CD4-positive, alpha-beta T cell (primary cell): ENCODE measurements at places on chromosomes 1 and 21.

GRCh38 chr1:75999034-75999433 lies 66.8 kb upstream of the ASB17 start:
- DNase-seq = no peak

GRCh38 chr1:165679282-165680036 lies 18.9 kb downstream of the ALDH9A1 start:
- DNase-seq = no peak

DNA sequence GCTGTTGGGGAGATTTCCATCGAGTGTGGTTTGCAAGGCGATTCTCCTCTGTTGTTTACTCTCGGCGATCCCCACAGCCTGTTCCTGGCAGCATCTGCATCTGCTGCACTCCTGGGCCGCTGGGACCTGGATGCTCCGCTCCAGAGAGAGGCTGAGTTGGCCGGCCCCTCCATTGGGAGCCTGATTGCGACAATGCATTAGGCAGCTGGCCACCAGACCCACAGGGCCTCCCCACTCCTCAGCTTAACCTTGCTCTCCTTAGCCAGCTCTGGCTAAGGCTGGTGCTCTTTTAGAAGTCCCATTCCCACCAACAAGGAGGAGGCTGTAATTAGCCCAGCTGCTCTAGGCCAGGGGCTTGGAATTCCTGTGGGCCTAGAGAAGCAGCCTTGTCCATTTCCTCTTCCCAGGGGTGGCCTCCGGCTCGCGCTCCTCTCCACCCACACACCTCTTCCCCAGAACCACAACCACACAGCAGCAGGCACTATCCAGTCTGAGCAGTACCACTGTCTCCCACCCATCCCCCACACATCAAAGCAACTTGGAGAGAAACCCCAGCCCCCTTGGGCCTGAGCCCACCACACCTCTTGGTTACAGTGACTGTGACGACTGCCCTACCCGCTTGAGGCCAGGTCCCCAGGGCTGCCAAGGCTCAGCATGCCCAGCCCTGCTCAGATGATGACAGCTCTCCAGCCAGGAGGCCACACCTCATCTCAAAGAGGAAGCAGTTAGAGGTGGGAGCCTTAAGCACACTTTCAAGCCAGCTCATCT lies 193.8 kb upstream of the EDN2 start:
- DNase-seq = no peak

- DNase-seq = no peak
Measured at GRCh38 chr21:29550205-29550604, 251.5 kb downstream of the BACH1 start.

- DNase-seq = no peak
Measured at GRCh38 chr1:41799723-41800122, 119.0 kb downstream of the HIVEP3 start.

GRCh38 chr21:41761211-41761933 lies 5.5 kb downstream of the RIPK4 start:
- DNase-seq = no peak

GRCh38 chr21:28375708-28376385 lies 616.8 kb downstream of the LTN1 start:
- DNase-seq = no peak

DNA sequence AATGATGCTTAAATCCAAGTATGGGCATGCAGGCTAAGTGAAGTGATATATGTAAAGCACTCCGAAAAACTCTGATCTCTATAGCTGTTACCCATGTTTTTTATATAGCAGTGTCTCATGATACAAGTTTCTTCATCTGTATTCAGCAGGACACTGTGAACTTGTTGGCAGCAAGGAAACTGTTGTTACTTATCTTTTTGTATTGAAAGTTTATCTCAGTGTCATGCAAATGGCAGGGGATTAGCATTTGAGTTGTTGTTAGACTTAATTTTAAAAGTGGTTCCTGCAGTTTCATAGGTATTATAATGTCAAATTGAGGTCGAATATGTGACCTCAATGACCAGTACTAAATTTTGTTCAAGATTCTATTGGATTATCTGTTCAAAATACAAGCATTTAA lies 47.9 kb downstream of the NCAM2 start:
- DNase-seq = no peak

DNA sequence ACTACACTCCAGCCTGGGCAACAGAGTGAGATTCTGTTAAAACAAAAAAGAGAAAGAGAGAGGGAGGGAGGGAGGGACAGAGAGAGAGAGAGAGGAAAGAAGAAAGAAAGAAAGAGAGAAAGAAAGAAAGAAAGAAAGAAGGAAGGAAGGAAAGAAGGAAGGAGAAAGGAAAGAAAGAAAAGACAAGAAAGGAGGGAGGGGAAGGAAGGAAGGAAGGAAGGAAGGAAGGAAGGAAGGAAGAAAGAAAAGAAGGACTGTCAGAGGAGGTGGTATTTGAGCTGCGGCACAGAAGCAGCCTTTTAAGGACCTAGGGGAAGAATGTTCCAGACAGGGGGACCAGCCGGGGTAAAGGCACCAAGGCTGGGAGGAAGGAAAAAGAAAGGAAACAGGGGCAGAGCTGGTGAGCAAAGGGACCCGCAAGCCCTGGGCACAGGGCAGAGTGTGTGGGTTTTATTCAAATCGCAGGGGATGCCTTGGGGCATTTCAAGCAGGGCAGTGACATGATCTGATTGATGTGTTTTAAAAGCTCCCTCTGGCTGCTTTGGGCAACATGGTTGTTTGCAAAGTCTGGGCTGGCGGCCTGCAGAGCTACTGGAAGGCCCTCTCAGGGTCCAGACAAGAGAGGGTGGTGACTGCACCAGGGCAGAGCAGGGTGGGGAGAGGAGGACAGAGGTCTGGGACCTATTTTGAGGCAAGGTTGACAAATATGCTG lies 176.9 kb upstream of the VAMP3 start:
- DNase-seq = no peak

DNA sequence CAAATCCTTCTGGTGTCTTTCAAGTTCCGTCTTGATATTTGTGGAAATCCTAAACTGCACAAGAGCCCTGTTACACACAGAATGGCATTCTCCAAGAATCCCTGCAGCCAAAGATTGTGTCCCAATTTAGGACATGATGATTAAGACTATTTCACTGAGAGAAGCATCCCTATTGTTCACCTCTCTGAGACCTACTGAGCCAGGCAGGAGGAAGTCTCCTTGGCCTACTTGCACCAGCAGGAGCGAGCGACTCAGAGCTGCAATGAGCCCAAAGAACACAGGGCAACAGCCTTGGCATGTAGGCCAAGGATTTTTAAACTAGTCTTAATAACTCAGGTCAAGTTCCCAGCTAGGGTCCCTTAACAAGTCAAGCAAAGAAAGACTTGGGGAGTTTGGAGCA lies 79.4 kb upstream of the RUNX1 start:
- DNase-seq = no peak

DNA sequence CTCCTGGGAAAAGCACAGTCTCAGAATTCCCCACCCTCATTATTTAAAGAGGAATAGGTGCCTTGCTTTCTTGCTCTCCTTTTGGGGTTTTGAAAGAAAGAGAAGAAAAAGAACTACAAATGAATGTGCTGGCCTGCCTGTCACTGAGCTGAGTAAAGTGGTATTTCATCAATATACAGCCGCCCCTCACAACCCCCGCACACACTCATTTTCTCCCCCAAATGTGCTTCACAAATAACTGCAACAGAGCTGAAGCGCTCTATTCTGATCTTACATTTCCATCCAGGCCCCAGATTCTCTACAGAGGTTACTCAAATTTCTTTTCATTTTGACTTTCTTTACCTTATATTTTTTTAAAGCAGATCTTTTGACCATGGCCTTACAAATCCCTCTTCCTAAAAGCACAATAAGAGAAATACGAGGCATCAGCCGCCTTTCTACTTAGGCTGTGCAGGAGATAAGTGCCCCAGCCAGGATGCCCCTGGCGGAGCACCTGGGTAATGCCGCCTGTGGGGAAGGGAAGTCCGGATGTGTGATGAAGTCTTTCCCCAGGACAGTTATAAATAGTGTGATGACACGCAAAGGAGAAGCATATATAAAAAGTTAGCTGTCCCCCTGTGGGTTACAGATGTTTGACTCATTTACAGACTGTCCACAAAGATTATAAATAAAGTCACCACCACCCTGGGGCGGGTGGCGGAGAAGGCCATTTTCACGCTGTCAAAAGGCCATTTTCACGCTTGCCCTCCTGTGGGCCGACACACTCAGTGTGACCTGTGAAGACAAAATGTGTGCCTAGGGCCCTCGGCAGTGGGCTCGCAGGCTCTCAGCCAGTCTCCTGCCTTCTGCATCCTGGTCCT lies 6.5 kb downstream of the KCNN3 start:
- DNase-seq = no peak

GRCh38 chr1:6245869-6246496 lies 2.0 kb downstream of the HES3 start:
- DNase-seq = peak; percentile 38

- peak; percentile 24 for DNase-seq
Measured at GRCh38 chr1:20185834-20186782, at the start of the genes PLA2G2C and UBXN10. TSS of gene PLA2G2C (minus strand) at chr1:20186518. CDS start at chr1:20177363, 9,155 bp downstream. TSS of gene UBXN10 (plus strand) at chr1:20186096. CDS start at chr1:20190562, 4,466 bp downstream.

DNA sequence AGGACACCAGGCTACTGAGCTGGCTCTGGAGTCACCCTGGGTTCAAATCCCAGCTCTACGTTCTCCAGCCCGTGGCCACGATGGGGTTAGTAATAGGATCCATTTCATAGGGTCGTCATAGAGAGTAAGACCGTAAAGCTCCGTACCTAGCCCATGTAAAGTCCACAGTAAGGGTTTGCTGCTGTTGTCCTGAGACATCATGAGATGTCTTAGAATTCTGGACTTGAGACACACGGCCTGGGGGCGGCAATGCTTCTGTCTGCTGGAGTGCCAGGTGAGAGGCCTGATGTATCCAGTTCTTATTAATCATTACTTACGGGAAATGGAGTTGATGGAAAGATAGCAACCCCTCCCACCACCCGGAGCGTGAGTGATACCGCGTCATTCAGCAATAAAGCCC lies 3.6 kb downstream of the TCP10L start:
- no peak for DNase-seq

DNA sequence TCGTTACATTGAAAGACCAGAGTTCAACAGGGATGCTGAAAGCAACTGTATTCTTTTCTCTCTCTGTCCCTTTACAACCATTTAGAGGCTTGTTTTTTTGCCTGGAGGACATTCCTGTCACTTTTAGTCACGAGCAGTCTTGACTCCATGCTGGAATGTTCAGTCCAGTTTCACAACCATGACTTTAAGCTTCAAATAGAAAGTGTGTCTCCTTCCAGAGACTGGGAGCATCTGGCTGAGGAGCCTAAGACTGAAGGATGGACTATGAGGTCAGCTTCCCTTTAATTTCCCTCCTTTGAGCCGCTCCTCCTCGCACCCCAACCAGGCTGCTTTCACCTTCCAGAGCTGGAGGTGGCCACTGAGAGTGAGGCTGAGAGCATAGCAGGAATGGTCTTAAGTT lies 10.5 kb upstream of the RYR2 start:
- no peak for DNase-seq

- peak; percentile 90 for DNase-seq
Measured at GRCh38 chr21:31559368-31560119, 99.9 kb upstream of the SOD1 start.

DNA sequence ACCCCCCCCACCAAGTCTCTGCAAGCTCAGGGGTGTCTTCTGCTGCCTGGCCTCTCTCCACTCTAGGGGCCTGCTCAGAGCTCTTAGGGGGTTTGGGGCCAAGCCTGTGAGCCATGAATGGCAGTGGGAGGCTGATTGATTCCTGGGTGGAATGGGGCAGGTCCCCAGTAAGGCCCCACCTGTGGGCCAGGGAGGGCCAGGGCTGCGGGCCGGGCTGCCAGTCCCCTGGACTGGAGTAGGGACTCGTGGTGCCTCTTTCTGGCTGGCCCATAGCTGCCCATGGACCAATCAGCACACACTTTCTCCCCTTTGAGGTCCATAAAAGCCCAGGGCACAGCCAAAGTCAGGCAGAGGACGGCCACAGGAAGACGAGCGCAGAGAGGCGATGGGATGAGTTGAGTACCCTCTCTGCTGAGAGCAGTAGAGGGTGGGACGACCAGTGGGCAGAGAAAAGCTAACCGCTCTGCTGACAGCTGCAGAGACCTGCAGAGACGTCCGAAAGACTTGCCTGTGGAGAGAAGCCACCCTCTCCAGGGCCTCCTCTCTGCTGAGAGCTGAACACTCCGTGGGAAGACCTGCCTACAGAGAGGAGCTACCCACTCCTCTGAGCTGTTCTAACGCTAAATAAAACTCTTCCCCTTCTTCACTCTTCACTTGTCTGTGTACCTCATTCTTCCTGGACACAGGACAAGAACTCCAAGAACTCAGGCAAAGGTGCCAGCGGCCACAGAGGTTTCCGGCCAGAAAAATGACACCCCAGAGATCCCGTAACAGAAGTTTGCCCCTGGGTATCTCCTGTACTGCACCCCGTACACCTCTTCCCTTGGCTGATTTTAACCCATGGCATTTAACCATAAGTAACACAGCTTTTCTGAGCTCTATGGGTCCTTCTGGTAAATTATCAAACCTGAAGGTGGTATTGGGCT lies 38.2 kb upstream of the TARDBP start:
- DNase-seq = no peak

DNA sequence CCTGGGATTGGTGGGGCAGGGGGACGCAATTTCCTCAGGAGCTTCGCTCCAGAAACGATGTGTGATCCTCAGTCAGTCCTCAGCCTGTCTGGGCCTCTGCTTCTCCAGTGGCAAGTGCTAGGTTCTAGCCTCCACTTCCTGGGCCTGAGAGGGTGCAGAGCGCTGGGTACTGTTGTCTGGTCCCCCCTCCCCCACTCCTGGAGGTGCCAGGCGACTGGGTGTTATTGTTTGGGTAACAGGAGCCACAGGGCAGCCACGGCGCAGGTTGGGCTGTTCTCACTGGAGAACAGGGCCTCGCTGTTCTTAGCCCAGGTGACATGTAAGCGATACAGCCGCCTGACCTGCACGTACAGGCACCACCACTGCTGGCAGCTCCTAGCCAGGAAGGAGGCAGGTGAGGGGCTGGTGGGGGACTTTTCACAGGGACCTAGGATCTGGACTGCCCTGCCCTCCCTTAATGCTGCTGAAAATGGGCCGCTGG lies 2.1 kb downstream of the RPS6KA1 start:
- no peak for DNase-seq

DNA sequence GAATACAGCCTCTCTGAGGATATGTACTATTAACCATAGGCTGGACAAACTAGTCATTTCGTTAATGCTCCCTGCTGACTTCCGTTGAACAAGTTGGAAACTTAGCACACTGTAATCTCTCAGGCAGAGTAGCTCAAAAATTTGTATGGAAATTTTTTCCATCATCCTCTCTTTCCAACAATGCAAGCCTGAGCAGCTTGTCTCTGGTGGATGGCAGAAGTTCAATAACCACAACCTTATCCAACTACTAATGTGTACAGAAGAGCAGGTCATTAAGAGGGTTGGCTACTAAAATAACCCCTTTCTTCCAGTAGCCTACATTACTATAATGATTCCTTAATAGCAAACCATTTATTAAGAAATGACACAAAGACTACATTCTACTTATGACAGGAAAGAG lies 262.3 kb downstream of the NFIA start:
- no peak for DNase-seq

DNA sequence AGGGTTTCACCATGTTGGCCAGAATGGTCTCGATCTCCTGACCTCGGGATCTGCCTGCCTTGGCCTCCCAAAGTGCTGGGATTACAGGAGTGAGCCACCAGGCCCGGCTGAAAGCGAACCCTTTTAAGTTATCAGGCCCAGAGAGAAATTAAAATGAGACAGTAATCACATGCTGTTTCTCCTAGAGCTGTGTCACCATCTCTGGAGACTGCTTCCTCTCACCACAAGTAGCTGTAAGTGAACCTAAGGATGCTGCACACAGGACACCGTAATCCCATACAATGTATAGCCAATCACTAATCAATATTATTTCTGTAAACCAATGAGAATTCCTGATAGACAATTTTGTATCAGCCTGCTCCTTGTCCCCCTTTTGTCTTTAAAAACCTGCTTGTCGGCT lies 5.7 kb upstream of the CSTB start:
- DNase-seq = no peak
